ENCODE measurements at places on chromosomes 12 and 14. TPM values are rescaled to one million over a fixed set of nuclear protein-coding genes. Genes with fewer than 3 reads are reported as not detected.

The TOX4 gene
- 77.4 TPM for total RNA-seq

The SLC6A13 gene
- 0.11 TPM for total RNA-seq

The SSTR1 gene
- total RNA-seq: not detected

The ALG10 gene
- 9.0 TPM for total RNA-seq

The CCT2 gene
- total RNA-seq: 173 TPM

The EIF2S3B gene
- total RNA-seq: 1.1 TPM
